ENCODE measurements at places on chromosomes 12 and 14.

- DNase-seq: no peak
Observed at GRCh38 chr12:93595351-93595750, 22.9 kb downstream of the SOCS2 start.

- peak; percentile 69 for DNase-seq
Observed at GRCh38 chr12:124992874-124993625, 395 bp upstream of the BRI3BP start.

DNA sequence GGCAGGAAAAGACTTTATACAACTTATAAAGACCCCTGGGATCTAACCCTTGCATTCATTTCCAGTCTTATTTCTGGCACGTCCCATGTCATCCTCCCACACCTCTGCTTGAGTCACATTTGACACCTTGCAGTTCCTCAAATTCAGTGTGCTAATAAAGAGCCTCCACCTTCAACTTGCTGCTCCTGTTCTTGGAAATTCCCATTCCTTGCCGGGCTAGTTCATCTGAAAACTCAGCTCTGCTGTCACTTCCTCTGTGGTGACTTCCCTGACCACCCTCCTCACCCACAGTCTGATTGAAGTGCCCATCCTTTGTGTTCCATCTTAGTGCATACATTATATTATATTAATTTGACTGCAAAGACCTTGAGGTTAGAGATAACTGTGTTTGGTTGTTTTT is 37.4 kb upstream of the PSMA6 start:
- DNase-seq: peak; percentile 31

GRCh38 chr12:52148464-52149181 is 43.2 kb downstream of the KRT80 start:
- no peak for DNase-seq

DNA sequence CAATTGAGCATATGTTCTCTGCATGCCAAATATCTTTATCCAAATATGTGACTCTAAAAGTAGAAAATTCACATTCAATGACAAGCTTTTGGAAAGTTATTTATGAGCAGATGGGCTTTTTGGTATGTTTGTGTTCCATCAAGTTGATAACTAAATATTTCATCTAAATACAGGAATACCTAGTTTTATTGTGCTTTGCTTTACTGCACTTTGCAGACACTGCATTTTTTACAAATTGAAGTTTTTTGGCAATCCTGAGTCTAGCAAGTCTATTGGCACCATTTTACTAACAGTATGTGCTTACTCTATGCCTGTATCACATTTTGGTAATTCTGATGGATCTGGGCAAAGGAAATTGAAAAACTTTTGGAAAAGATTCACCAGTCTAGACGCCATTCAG is 133.8 kb downstream of the ATXN7L3B start:
- no peak for DNase-seq

DNA sequence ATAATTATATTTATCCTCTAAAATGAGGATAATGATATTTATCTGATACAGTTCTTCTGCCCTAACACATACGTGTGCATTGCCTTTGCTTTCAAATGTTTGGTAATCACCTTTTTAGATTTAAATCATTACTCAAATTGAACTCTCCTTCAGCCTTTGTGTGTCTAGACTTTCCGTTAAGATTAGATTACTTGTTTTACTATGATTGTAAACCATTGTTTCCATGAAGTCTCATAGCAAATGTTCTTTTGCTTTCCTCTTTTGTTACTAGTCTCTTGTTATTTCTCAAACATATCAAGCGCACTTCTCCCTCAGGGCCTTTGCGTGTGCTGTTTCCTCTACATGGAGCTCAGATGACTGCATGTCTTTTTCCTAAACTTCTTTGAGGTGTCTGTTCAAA is 63.7 kb downstream of the ETV6 start:
- DNase-seq: no peak

GRCh38 chr14:77918448-77918847 is 118.5 kb downstream of the ADCK1 start:
- no peak for DNase-seq
